ENCODE measurements at places on chromosomes 6 and 20. TPM values are rescaled to one million over a fixed set of nuclear protein-coding genes. Genes with fewer than 3 reads are reported as not detected.

DNA sequence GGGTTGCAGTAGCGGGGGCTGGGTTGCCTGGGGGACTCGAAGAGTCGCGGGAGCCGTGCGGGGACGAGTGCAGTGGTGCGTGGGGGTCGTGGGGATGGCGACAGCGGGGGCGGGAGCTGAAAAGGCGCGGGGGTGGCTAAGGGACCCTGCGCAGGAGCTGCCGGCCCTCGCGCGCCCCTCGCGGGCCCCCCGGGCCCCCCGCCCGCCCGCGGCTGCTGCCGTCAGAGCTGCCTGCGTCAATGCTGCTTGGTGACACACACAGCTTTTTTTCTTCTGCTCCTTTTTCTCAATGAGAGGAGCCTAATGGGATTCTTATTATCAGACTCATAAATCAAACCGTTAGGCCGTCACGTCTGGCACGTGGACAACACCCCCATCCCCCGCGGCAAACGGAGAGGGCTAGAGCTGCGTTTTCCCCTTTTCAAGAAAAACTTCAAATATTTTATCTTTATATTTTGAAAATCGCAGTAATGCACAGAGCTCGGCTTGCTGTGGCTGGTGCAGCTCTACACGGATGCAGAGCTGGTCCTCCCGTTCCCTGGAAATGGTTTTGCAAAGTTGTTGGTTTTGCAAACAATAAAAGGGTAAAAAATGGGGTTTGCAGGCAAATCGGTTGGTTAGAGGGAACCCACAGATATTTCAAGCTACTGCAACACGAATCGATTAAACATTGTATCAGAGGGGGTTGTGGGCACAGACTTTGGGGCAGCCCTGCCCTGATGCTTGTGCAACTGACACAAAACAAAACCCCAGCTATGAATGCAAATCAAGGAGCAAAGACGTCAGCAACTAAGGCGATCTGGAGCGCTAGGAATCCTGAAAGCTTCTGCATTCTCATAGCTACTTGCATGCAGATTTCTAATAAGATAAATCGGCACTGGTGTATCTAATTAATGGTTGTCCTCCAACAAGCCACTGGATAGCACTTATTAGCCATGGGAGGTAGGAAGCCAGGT is 161.4 kb downstream of the TBXT start:
- DNase-seq: peak; percentile 37

DNA sequence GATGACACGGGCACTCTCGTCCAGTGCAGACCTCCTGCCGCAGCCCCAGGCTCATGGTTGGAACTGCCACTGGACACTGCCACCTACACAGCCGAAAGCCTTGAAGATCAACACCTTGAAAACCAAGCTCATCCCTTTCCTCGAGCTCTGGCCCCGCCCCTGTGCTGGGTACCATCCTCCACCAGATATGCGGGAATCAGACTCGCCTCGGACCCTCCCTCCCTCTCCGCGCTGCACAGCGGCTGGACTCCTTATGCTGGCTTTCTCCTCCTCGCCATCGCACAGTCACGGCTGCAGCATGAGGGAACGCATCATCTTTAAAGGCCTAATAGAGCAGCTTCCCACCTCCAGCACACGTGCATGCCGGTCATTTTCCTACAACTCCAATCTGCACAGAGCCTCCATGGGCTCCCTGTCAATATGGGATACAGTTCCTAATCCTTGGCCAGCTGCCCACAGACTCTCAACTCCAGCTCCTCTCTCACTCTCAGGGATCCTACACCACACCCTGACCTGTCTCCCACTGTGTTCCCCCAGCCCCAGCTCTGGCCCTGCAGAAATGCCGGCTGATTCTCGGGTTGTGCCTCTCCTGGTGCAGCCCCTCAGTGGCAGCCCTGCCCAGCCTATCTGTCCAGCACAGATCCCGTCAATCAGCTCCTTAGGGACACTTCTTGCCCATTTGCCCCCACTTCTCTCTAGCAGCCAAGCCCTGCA is 23.2 kb downstream of the TXNDC5 start:
- no peak for DNase-seq

- DNase-seq: no peak
These were observed 369.4 kb upstream of the CITED2 start for GRCh38 chr6:139743664-139744437.

DNA sequence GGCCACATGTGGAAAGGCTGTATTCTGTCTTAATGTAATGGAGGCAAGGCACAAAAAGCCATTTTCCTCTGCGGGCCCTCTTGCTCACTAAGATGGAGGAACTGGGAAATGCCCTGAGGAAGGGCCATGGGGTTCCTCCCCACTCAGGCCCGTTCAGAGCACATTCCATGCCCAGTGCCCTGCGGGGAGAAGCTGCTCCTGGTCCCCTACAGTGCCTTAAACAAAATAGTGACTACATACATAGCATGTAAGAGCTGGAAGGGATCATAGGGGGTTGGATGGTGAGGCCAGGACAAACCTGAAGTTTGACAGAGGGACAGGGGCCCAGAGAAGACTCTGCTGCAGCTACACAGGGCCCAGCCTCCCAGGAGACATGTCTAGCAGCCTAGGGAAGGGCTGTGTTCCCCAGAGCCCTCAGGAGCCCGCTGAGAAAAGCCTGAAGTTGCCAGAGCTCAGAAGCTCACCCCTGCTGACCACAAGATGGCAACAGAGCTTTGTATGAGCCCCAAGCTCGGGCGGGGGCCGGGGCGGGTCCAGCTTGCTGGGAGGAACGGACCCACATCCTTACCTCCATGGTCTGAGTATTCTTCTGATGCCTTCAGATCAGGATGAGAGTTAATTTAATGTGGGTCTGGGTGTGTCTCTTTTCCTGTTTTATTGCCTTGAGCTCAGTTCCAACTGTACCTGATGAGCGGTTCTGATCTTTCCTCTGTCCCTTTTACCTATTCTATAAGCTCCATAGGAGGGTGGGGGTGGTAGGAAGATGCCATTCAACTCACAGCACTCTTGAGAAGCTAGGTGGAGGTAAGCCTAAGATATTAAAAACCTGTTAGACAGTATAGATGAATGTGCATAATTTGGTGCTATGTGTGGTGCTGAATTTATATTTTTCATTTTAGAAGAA is 242.9 kb downstream of the CDC5L start:
- peak; percentile 86 for DNase-seq

DNA sequence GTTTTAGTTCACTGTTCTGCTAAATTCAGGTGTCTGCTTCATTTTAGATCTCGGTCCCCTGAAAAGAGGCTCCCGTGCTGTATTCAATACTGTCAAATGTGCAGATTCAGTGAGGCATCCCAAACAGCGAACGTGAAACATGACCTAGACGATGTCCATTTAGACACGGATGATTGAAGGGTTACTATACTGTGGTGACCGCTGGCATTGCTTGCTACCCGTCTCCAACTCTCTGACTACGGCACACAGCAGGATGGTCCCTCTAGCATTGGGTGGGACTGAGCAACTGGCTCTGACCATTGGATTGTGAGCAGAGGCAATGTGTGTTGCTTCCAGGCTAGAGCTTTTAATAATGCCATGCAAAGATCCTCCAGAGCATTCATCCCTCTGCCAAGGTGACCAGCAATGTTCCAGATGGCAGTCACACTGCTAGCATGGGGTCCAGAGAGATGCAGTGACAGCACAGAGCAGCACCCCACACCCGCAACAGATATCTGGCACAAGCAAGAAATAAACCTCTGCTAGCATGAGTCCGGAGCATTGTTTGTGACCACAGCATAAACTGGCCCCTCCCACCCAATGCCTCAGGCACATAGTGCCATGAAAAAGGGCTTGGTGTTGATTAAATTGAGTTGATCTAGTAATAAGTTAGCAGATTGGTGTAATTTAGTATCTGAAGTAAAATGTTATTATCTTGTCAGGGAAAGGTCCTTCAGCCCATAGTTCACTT is 9.0 kb downstream of the METTL24 start:
- no peak for DNase-seq

DNA sequence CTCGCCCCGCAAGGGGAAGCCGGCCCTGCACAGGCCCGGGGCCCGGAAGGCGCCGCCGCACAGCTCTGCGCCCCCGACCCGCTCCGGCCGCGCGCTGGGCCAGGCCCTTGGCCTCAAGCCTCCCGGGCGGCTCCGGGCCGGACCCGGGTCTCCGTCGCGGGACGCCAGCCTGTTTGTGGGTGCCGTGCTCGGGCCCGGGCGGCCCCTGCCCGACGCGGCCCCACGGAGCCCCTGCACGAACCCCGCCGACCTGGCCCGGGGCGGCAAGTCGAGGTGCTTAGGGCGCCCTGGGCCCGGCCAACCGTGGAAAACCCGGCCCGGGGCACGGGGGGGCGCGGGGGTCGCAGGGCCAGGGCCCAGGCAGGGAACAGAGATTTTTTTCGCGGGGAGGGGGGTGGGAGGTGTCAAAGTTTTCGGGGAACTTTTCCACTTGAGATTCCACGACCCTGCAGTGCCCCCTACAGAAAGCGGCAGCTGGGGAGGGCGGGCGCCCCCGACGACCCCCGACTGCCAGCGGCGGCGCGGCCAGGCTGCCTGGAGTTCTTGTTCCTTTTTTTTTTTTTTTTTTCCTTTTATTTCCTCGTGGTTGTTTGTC is 805 bp upstream of the STX16 start:
- peak; percentile 68 for DNase-seq

DNA sequence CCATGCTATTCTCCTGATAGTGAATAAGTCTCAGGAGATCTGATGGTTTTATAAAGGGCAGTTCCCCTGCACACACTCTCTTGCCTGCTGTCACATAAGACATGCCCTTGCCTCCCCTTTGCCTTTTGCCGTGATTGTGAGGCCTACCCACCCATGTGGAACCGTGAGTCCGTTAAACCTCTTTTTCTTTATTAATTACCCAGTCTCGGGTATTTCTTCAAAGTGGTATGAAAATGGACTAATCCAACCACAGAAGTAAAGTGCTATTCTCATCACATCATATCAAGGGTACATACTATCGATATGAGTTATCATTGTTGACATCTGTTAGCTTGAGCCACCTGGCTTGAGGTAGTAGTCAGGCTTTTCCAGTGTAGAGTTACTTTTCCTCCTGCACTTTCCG is 2.3 kb downstream of the MANBAL start:
- DNase-seq: no peak

- no peak for DNase-seq
These were observed 62.4 kb downstream of the YTHDF1 start for GRCh38 chr20:63153254-63154221.

DNA sequence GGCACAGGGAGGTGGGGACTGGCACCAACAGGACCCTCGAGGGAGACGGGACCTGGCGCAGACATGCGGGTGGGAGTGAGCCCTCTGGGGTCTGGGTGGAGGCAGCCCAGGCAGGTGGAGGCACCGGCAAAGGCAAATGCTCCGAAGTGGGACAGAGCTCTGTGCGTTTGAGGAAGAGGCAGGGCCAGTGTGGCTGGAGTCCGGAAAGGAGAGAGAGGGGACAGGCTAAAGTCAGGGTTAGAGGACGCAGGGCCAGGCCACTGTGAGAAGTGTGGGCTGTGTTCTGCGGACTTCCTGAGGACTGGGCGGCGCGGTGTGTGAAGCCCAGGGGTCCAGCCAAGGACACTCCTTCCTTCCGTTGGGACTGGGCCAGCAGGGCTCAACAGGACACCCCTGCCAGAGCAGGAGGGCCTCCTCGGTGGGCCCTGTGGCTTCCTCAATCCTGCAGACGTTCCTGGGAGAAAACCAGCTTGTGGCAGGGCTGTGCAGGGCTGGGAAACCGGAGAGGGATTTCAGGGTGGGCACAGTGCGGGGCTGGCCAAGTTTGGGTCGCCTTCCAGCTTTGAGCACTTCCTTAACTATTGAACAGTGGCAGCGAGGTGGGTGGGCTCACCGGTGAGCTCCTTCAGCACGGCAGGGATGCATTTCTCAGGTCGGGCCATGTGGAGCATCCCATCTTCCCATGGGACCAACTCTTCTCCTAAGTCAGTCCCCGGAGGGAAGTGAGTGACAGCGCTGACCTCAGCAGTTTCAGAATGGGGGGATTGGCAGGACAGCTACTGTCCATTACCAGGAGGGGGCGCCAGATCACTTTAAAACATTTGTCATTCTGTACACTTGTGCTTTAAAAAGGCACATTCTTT is 22.5 kb downstream of the MOCS3 start:
- DNase-seq: peak; percentile 89

DNA sequence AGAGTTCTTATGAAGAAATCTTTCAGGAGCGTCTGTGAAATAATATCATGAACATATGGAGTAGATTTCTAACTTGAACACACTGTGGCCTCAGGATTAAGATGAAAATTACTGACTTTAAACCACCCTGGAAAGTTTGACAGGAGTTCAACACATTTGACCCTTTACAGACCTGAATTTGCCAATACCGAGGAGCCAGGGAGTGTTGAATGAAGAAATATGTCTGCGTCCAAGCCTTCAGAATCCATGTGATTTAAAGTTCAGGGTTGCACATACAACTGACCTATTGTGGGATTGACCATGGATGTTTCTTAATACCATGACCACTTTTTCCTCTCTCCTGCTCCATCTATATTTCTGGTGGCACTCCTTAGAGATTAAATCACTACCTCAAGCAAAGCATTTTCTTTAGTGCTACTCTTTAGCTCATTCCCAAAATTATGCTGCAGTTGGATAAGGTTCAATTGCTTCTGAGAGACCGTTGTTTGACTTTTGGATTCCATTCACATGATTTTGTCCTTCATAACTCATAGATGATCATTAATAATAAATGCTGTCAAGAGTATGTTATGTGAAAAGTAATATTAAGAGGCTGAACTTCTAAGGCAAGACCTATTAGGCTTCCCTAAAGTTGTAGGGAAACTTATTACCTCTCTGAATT is 57.4 kb downstream of the PRL start:
- no peak for DNase-seq

DNA sequence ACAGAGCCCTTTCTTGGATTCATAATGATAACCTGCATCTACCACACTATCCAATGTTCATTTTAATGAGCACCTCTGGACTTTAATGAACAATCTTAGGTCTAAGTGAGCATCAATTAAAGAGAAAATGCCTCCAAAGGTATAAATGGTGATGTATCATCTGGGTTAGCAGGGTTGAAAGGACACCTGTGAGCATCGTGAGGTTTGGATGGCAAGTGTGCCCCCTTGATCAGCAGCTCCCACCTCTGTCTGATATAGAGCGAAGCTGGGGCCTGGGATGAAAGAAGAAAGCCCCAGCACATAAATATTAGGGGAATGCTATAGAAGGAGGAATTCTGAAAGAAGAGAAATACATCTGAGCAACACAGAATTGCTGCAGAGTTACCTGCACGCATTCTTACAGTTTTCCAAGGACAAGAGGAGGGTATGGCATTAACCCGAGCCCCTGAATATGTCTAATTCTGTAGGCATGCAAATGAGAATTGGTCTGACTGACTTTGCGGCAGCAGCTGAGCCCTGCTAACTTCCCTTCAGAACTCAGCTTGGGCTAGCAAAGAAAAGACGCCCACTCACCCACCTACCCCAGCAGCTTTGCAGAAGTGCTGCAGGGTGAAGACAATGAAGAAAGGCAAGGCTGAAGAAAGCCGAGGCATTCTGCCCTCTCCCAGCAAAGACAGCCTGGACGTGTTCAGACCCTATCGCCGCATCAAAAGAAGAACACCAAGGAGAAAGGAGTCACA is 136.2 kb downstream of the GMPR start:
- DNase-seq: no peak

The NOX3 gene
- not detected for total RNA-seq

The GSTA3 gene
- not detected for total RNA-seq

The SEL1L2 gene
- not detected for total RNA-seq

The MUC21 gene
- not detected for total RNA-seq

The POM121L2 gene
- total RNA-seq: 0.07 TPM

Measured in GM23338 (cell line).